ENCODE measurements at places on chromosomes 1 and 21. TPM values are rescaled to one million over a fixed set of nuclear protein-coding genes. Genes with fewer than 3 reads are reported as not detected.

DNA sequence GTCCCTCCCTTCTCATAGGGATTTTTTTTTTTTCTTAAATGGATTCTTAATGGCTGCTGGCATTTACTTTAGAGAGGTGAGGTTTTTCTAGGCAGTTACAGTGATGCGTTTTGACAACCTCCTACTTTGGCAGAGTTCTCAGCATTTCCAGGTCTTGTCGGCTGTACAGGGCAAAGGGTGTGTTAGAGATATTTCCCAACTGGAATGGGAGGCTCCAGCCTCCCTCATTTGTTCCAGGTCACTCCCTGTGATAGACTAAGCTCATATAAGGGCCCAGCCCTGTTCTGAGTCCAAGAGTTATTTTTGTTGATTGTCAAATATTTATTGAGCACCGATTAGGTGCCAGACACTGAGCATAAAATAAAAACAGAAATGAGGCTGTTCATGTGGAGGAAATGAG, 7.6 kb upstream of the XKR8 start:
- H3K4me3 ChIP-seq: no peak overlapping the region
- H3K27ac ChIP-seq: no peak overlapping the region
- H3K36me3 ChIP-seq: no peaks in the 10 kb centered on the region
- no peak for DNase-seq
- H3K27me3 ChIP-seq: no peaks in the 10 kb centered on the region

DNA sequence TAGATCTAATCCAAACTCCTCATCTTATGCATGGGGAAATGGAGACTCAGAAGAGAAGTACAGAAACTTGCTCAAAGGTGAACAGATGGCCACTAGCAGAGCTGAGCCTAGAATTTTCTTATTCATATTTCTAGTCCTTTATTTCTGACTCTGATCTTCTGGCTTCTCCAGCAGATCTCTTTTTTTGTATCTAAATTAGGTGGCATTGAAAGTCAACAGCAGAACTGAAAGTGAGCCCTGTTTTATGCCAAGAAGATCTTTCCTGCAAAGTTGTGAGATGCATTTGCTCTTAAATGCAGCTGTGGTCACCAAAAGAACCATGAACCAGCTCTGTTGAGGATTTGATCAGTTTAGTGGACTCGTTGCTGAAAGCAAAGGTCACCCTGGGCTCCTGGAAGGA, 75.5 kb downstream of the KAZN start:
- H3K27ac ChIP-seq: no peak overlapping the region
- DNase-seq: no peak
- no peaks in the 10 kb centered on the region for H3K27me3 ChIP-seq
- H3K36me3 ChIP-seq: no peaks in the 10 kb centered on the region
- no peaks in the 10 kb centered on the region for H3K4me1 ChIP-seq
- no peak overlapping the region for H3K4me3 ChIP-seq

DNA sequence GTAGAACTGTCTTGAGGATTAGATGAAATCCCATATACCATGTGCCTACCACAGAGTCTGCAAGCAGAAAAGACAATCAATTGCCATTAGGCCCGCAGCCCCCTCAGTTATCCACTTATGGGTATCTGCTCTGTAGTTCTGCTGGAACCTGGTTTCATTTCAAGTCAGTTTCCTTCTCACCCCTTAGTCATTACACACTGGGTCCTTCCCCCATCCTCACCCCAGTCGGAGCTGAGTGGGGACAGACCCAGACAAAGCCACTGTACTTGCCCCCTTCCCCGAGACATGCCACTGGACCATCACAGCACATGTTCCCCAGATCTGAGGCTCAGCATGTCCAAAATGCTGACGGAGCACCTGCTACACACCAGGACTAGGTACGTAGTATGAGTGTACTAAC, 21.2 kb downstream of the PGLYRP3 start:
- peaks cover 11% of the 10 kb centered on the region for H3K4me1 ChIP-seq
- DNase-seq: no peak

- peak overlapping the region; percentile 86 for H3K4me3 ChIP-seq
- H3K4me1 ChIP-seq: peaks cover 50% of the 10 kb centered on the region
- no peaks in the 10 kb centered on the region for H3K27me3 ChIP-seq
- peak overlapping the region; percentile 87 for H3K27ac ChIP-seq
- peaks cover 5% of the 10 kb centered on the region for H3K36me3 ChIP-seq
- peak; percentile 50 for DNase-seq
Measured at GRCh38 chr1:225881081-225881958, 860 bp downstream of the TMEM63A start.

GRCh38 chr21:27062443-27062842, 95.6 kb upstream of the ADAMTS5 start:
- H3K4me3 ChIP-seq: no peak overlapping the region
- H3K27me3 ChIP-seq: no peaks in the 10 kb centered on the region

DNA sequence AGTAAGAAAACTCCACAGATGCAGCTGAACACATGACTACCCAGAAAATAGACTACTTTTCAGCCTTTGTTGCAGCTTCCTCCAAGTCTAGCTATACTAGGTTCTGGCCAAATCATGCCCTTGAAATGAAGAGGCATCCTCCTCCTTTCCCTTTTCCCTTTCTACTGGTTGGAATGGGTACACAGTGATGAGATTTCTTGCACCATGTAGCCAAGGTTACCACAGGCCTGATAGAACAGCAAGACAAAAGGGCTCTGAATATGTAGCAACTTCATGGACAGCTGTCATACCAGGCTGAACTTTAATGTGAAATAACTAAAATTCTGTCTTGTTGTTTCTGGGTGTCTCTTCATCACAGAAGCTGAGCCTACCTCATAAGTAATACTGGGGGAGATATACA, 146.5 kb downstream of the PDE4B start:
- no peaks in the 10 kb centered on the region for H3K36me3 ChIP-seq

GRCh38 chr1:3551290-3551678, 60.0 kb downstream of the MEGF6 start:
- DNase-seq: no peak
- no peak overlapping the region for H3K4me3 ChIP-seq
- no peaks in the 10 kb centered on the region for H3K36me3 ChIP-seq
- no peaks in the 10 kb centered on the region for H3K27me3 ChIP-seq

GRCh38 chr1:234917495-234918180, 211.0 kb downstream of the TOMM20 start:
- H3K36me3 ChIP-seq: no peaks in the 10 kb centered on the region
- no peak for DNase-seq
- H3K27me3 ChIP-seq: no peaks in the 10 kb centered on the region
- no peak overlapping the region for H3K27ac ChIP-seq
- no peak overlapping the region for H3K4me3 ChIP-seq

GRCh38 chr1:76075877-76076276, 1.3 kb downstream of the ST6GALNAC3 start:
- H3K4me3 ChIP-seq: peak overlapping the region; percentile 87
- peaks cover 9% of the 10 kb centered on the region for H3K36me3 ChIP-seq
- H3K4me1 ChIP-seq: peaks cover 43% of the 10 kb centered on the region
- peak overlapping the region; percentile 81 for H3K27ac ChIP-seq

The TMEM167B gene
- 26.2 TPM for total RNA-seq

The GLIS1 gene
- not detected for total RNA-seq

All from activated naive CD8-positive, alpha-beta T cell treated with anti-CD3 and anti-CD28 coated beads for 36 hours (primary cell).